ENCODE measurements at places on chromosomes 1 and 21.
A peak's percentile ranks its signal among the peaks of the same experiment; 100 is the strongest.

- DNase-seq, result no peak
Observed at GRCh38 chr1:83065952-83066727, 932.8 kb downstream of the TTLL7 start.

- no peak for DNase-seq
Observed at GRCh38 chr1:212683357-212683722, 16.3 kb downstream of the BATF3 start.

DNA sequence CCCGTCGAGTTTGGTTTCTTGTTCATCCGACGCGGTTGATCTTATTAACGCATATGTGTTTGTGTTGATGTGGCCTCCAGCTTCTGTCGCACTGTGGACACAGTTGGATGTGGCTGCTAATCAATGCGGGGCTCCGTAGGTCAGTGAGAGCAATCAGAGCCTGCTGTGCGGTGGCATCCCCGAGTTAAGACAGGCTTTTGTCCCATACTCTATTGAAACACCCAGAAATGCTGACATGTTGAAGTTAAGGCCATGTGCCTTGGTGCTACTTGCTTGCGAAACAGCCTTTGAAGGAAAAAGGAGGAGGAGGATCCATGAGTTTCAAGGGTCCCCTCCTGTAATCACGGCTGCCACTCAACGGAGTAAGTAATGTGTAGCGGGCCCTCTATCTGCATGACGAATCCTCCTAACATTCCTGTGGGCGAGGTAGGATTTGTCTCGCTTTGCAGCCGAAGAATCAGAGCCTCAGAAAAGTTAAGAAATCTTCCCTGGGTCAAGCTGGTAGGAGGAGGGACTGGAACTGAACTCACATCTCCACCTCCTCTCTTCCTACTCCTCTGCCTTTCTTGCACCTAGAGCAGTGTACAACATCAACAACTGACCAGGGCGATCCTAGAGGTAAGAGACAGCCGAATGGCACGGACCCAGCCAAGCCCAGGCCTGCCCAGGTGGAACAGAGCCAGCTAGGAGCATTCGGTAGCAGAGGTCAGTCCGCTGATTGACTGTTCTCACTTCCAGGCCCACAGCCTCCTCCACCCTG lies 19.5 kb downstream of the PDE9A start:
- peak; percentile 86 for DNase-seq

DNA sequence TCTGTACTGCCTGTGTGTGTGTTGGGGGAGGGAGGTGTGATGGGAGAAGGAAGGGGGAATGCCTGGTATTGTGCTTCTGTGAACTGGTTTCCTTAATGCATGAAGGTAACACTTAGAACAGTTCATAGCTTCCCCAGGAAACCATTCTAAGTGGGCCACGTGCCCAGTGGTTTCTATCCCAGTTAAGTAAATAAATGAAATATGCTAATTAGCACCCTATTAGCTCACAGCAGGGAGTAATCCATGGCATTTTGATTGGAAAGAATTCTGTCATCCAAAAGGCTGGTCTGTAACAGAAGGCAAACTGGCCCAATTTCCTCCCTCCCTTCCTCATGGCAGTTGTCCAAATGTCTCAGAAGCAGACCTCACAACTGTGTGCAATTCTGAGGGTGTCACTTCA lies 199.3 kb downstream of the TTLL7 start:
- no peak for DNase-seq

DNA sequence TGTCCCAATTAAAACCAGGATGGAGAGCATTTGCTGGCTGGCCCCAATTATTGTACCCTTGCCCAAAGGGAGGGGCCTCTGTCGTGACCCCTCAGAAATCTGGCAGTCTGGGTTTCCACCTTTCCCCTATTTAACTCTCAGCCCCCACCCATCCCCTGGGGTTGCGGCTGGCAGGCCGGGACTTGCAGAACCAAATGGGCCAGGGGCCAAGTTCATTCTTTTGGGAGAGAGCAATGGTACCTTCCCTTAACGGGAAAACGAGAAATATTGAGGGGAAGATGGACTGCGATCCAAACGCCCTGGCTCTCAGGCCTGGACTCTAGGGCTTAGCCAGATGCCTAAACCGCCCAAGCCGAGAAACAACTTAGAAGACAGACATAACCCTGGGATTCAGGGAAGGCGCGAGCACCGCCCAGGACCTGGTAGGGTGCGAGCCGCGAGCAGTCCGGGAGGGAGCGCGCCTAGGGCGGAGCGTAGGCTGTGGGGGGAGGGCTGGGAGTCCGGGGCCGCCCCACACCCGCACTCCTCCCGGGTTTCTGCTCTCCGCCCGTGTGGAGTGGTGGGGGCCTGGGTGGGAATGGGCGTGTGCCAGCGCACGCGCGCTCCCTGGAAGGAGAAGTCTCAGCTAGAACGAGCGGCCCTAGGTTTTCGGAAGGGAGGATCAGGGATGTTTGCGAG lies at the start of gene SLC27A3:
SLC27A3 (plus strand) TSS at position 628 of the 678 bp plus-strand sequence. CDS start 91 bp downstream, outside the sequence.
- DNase-seq, result peak; percentile 35

DNA sequence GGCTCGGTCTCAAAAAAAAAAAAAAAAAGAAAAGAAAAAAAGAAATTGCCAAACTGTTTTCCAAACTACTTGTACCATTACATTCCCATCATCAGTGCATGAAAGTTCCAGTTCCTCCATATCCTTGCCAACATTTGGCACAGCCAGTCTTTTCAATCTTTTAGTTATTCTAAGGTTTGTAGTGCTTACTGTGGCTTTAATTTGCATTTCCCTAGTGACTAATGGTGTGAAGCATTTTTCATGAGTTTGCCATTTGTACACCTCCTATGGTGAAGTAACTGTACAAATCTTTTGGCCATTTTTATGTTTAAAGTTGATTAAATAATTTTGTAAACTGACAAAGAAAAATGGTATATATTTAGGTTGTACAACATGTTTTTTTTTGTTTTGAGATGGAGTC lies 70.7 kb downstream of the DEGS1 start:
- DNase-seq, result no peak

- peak; percentile 51 for DNase-seq
Observed at GRCh38 chr1:219340796-219341195, 167.1 kb downstream of the LYPLAL1 start.

DNA sequence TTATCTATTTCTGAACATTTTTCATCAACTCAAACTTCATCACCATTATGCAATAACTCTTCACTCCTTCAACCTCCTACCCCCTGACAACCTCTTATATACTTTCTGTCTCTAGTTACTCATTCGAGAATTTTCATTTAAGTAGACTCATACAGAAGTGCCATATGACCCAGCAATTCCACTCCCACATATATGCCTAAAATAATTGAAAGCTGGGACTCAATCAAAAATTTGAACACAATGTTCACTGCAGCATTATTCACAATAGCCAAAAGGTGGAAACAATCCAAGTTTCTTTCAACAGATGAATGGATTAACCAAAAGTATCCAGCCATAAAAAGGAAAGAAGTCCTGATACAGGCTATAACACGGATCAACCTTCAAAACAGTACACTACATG lies 24.1 kb downstream of the COL11A1 start:
- no peak for DNase-seq

DNA sequence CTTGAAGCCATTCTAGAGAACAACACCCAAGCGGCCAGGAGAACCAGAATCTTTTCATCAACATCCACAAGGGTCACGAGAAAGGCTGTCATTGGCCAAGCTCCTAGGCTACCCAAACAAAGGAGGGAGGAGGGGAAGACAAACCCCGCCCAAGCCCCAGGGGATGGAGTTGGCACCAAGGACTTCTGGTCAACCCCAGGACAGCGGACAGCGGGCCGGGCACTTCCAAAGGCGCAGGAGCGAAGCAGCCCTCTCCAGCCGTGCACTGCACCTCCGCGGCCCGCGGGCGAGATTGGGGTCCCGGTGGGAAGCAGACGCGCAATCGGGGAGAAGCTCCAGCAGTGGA lies at the start of gene CLIC6:
CLIC6 (plus strand) TSS at position 192 of the 346 bp plus-strand sequence. CDS start 395 bp downstream, outside the sequence.
- no peak for DNase-seq

DNA sequence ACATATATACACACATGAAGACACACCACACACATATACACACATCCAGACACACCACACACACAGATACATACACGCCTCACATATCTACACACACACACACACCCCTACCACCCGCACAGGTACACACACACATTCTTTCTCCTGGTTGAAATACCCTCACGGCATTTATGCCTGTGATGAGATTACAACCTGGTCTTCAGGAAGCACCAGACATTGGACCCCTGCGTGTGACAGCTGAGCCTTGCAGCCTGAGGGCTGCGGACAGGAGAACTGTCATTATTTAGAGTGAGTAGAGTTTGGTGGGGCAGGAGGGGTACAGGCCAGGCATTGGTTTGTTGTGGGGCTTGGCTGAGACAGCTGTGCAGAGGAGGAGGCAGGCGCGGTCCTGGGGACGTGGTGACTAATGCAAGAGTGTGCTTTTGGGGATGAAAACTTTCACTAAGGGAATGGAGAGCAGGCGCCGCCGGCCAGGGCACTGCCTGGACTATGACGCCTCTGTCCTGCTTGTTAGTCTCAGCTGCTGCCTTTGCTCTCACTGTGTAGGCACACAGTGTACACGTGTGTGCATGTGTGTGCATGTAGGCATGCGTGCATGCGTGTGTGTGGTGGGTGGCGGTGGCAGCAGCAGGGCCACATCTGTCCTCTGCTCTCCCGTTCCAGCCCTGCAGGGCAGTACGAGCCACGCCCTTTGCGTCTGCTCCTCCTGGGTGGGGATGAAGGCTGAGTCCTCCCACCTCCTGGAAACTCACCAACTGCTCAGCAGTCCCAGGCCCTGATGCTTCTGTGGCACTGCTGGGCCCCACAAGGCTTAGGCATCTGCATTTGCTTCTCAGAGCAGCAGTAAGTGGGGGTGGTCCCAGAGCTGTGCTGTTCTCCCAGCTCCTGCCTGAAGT lies 57.6 kb downstream of the SPSB1 start:
- peak; percentile 69 for DNase-seq

GRCh38 chr1:1596493-1597274 lies 3.3 kb downstream of the FNDC10 start:
- DNase-seq, result no peak

DNA sequence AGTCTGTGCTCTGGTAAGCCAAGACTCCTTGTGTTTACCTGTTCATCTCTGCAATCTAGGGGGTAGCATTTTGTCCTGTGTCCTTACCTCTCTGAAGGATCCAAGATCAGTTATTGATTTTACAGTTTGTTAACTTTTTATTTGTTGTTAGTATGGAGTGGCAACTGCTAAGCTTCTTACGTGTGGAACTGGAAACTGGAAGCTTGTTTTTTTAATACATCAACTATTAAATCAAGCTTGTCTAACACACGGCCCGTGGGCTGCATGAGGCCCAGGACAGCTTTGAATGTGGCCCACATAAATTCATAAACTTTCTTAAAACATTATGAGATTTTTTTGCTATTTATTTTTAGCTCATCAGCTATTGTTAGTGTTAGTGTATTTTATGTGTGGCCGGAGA lies 29.2 kb upstream of the MPC2 start:
- DNase-seq, result no peak

- no peak for DNase-seq
Observed at GRCh38 chr1:219090607-219091006, 83.1 kb upstream of the LYPLAL1 start.

DNA sequence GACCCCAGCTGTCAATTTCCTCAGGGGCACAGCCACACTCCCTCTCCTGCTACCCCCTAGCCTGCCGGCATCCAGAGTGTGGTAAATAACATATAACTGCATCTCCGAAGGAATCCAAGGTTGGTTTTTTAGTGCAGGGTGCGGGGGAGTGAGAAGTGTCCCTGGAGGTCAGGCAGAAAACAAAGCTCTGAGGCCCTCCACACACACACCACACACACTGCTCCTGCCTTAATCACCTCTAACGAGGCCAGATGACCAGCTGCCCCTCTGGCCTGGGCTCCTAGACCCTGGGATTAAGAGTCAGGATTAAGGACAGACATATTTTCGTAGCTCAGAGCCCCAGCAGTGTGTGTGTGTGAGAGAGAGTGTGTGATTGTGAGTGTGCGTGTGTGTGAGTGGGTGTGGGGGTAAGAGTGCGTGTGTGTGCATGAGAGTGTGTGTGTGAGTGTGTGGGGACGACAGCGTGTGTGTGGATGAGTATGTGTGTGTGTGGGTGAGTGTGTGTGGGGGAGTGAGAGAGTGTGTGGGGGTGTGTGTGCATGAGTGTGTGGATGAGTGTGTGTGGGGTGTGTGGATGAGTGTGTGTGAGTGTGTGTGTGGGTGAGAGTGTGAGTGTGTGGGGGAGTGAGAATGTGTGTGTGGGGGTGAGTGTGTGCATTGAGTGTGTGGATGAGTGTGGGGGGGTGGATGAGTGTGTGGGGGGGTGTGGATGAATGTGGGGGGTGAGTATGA lies 14.6 kb downstream of the SDC3 start:
- no peak for DNase-seq

GRCh38 chr1:211527888-211528287 lies 35.9 kb upstream of the RD3 start:
- DNase-seq, result no peak

DNA sequence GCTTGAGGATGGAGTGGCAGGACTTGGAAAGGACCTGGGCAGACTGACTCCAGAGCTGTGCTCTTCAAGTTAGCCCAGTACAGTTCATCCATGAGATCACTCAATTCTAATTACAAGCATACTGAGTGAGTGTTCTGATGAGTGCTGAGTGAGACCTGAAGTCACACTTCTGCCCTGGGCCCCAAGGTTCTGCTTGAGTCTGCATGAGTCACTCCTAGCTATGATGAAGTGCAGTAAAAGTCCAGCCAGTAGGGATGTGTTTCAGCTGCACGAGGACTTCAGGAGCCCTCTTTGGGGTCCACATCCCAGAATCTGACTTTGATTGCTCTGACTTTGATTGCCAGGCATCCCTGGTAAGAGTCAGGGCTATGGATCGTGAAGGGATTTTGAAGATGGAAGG lies 35.8 kb downstream of the PLEKHA6 start:
- peak; percentile 43 for DNase-seq

GRCh38 chr1:246934765-246935164 lies 3.0 kb upstream of the AHCTF1 start:
- no peak for DNase-seq

DNA sequence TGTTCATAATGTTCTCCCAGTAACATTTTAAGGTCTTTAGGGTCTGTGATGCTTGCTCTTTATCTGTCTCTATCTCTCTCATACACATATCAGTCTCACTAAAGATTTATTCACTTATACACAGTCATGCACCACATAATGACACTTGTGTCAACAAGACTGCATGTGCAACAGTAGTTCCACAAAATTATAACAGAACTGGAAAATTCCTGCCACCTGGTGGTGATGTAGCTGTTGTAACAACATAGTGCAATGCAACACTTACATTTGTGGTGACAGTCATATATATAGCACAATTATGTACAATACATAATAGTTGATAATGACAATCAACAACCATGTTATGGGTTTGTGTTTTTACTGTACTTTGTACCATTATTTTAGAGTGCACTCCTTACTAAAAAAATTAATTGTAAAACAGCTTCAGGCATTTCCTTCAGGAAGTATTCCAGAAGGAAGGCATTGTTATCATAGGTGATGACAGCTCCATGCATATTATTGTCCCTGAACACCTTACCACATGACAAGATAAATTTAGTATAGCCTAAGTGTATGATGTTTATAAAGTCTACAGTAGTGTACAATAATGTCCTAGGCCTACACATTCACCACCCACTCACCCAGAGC lies 8.1 kb downstream of the TDRD5 start:
- peak; percentile 52 for DNase-seq

DNA sequence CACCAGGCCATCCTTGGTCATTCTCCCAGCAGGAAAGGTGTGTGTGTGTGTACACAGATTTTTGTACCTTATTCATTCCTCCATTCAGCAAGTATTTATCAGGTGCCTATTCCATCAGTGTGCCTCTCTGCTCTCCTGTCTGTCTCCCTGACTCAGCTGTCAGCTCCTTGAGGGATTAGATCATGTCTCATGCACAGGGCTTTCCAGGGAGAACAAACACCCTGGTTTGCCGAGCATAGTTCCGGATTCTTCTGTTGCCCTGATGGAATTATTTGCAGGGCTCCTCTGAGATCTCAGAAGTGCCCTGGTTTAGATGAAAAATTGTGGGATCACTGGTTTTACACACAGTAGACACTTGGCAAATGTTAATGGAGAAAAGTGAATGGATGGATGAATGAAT lies 8.1 kb upstream of the SDHB start:
- no peak for DNase-seq

All from cardiac fibroblast (primary cell).